ENCODE measurements at places on chromosomes 4 and X.

DNA sequence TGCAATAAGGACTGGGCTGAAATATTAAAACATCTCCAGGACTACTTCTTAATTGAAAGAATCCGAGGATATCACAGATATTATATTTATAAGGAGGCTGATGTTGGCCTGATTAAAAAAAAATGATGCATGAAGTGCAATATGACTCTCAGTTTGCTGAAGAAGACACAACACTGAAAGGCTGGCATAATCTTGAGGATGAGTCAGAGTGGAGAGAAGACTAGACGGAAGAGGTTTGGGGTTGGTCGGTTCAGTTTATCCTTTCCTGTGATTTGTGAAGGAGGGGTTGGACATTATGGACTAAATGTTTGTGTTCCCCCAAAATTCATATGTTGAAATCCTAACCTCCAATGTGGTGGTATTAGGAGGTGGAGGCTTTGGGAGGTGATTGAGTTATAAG is 170.3 kb downstream of the CORIN start:
- no peak for DNase-seq

- no peak for DNase-seq
Measured at GRCh38 chr4:182582245-182582644, 334.9 kb downstream of the DCTD start.

DNA sequence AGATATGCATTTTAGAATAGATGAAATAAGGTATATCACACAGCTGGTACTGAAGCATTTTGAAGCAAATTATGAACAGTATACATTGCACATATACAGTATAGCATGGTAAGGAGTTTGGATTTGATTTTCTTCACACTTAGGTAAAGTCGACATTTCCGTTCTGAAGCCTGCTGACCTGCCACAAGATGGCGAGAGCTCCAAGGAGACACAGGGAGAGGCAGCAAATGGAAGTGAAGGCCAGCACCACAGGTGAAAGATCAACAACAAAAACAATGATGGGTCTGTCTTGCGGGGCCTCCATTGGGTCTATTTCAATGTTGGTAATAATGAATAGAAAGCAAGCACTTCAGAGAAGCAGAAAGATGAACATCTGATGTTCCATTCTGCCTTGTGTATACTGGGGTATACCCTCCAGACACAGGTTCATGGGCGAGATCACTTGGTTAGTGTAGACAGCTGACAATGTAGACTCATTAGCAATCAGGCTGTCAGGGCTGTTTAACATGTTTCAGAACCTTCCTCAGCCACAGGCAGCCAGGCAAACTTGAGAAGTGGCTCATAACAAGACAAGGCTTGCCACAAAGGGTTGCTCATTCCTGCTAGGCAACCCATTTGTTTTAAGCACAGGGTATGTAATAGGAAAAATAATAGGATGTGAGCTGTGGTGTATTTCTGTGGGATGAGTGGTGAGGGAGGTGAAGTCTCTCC is 21.4 kb upstream of the NOX1 start:
- DNase-seq, result no peak

DNA sequence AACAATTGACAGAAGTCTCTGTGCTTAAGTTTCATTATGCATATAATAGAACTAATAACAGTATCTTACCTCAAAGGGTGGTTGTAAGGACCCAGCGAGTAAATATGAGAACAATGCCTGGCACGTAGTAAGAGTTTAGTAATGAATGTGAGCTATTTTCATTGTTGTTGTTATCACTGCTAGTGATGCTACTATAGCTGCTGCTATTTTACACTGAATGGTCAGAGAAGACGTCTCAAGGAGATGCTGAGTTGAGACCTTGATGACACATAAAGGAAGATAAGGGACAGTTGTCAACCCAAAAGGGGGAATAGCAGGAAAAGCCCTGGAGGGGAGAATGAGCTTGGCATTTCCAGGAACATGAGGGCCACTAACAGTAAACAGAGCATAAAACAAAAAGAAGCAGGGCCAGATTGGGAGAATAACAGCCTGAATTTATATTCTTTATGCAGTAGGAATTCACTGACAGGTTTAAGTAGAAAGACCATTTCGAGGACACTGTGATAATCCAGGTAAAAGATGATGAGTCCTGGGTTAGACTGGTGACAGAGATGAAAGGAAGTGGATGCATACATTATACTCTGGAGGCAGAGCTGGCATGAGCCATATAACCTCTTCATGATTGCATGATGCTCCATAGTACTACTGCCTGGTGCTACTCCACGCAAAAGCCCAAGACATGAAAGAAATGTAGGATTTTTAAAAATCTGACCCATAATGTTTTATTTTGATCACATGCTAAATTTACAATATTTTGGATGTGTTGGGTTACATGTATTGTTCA is 23.1 kb downstream of the ATP8A1 start:
- no peak for DNase-seq

DNA sequence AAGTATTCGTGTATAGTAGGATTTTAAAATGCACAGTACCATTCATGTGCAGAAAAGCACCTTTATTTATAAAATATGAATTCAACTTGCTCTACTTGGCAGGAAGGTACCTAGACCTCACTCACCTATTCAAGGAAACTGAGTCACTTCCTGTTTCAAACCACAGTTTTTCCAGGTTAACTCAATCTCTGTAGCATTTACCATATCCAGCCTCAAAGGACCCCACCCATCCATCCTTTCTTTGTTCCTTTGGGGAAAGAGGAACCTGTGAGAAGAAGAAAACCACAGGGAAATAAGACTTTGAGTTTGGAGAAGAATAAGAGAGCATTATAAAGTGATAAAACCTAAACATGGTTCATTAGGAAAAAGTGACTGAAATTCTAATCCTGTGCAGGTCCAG is 250.7 kb downstream of the CBR4 start:
- no peak for DNase-seq

DNA sequence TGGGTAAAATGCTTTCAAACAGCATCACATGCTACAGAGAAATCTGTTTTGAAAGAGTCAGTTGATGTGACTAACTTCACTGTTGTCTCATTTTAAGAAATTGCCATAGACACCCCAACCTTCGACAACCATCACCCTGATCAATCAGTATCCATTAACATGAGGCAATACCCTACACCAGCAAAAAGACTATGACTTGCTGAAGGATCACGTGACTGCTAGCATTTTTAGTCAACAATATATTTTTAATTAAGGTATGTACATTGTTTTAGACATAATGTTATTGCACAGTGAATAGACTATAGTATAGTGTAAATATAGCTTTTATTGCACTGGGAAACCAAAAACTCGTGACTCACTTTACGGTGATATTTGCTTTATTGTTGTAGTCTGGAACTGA is 200.0 kb upstream of the ARHGAP24 start:
- DNase-seq, result no peak

- DNase-seq, result no peak
Measured at GRCh38 chr4:182083671-182084410, 159.4 kb upstream of the TENM3 start.

GRCh38 chr4:113232194-113232593 is 182.7 kb downstream of the ANK2 start:
- no peak for DNase-seq

DNA sequence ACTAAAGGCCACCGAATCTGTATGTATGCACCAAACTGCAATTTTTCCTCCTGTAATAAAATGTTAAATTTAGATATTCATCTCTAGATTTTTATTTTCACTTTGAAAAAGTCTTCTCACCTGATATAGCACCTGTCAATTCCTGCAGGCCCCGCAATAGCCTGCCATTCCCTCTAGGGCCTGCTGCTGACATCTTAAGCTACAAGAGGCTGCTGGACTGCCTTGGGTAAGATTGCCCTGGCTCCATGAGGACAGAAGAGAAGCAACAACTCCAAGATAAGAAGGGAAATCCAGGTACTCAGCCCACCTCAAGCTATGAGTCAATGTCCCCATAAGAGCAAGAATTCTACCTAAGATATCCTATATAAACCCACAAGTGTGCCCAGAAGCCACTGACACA is 230.2 kb upstream of the AGTR2 start:
- DNase-seq, result no peak

DNA sequence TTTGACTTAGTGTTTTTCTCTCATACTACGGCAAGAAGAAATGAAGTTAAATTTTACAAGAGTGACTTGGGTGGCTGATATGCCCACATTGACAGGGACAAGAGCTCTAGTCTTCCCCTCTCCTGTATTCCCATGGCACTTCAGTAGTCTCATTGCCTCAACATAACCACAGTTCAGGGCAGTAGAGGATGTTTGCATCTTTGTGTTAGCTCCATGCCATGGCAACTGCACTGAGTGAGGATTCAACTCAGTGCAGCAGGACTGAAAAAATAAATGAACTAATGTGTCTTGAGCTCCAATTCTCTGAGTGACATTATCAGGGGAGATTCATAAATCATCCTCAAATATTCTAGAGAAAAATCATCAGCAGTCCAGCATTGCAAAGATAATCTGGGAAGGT is 78.8 kb downstream of the TET2 start:
- no peak for DNase-seq

DNA sequence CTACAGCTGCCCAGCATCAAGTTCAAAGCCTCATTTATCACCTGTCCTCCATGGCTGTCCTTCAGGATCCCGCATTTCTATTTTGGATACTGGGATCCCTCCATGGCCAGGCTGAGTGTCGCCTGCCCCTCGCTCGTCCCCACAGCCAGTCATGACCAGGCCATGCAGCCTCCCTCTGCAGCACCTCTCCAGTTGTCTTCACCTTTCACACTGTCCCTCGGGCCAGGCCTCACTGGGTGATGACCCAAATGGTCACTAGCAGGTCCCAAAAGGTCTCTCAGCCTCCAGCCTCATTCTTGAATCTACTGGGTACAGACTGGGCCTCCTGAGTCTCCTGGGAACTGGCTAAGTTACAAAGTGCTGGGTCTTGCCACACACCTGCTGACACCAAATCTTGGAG is 48.7 kb upstream of the HELT start:
- DNase-seq, result no peak

GRCh38 chrX:148385471-148385870 is 114.9 kb upstream of the AFF2 start:
- no peak for DNase-seq

DNA sequence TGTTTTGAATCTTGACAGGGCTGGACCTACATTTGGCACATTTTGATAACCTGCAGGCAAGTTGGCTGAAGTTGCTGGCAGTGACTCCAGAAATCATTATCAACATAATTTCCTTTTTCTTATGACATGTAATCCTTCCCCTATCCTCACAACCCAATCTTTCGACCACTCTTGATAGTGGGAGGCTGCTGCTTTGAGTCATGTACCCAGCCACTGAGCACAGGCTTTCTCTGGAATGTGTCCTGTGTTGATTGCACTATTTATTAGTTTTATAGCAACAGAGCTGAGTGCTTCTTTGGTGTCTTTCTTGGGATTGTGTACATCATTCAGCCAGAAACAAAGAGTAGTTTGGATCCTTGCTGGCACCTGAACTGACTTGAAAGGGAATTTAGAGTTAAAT is 183.1 kb upstream of the LEF1 start:
- no peak for DNase-seq

DNA sequence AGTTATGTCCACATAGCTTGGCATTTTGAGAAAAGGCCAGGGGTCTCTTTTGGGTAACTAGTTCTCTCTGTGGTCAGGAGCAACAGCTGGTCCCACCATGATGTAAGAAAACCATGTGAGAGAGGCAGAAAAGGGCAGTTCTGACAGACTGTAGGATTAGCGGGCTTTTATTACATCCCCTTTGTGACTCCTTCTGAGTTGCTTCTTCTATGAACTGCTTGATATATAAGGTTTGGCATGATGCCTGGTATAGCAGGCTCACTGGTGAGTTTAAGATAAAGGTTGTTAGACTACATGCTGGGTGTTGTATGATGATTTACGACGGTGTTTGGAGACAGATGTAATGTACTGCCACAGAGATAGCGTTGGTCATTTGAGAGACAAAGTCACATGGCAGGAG is 2308.1 kb upstream of the AGA start:
- no peak for DNase-seq

DNA sequence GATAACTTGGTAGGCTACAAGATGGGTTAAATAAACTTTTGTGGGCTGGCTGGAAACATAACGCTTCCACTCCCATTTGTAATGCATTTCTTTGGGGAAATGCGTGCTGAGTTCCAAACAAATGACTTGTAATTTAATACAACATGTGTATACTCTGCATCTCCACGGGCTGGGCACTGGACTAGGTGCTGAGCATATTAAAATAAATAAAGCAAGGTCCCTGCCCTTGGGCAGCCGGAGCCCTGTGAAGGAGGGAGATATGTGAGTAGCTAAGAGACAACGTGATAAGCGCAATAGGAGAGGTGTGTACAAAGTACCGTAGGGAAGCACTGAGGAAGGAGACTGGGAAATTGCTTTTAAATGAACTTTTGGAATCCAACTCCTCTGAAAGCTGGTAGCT is 147.2 kb upstream of the RBPJ start:
- no peak for DNase-seq

- no peak for DNase-seq
Measured at GRCh38 chr4:172042714-172043114, 229.5 kb downstream of the GALNTL6 start.

- DNase-seq, result no peak
Measured at GRCh38 chr4:109657854-109658418, 45.3 kb downstream of the CASP6 start.

- no peak for DNase-seq
Measured at GRCh38 chr4:114649908-114650307, 51.3 kb downstream of the UGT8 start.

- no peak for DNase-seq
Measured at GRCh38 chr4:25986807-25987206, 72.8 kb downstream of the SMIM20 start.

DNA sequence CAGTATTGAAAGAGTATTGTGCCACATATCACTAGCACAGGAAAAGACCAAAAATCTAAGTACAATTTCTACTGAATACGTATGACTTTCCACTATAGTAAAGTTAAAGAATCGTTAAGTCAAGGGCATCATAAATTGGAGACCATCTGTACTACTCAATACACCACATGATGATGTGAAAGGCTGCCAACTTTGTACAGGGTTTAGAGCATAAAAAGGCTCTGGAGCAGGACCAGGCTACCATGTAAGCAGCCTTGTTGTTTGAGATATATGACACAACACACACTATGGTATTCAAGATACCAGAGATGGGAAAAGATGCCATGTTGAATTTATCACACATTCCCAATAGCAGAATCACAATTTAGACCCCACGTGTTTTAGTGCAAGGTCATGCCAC is 294.9 kb upstream of the TRPC5 start:
- DNase-seq, result no peak
